ENCODE measurements at places on chromosomes 2 and 18. TPM values are rescaled to one million over a fixed set of nuclear protein-coding genes. Genes with fewer than 3 reads are reported as not detected.

MSH6 gene
- 204 TPM for total RNA-seq

INO80D gene
- 11.3 TPM for total RNA-seq

HTR2B gene
- total RNA-seq, result not detected

MC5R gene
- not detected for total RNA-seq

GALNT14 gene
- 6.0 TPM for total RNA-seq

ZNG1B gene
- total RNA-seq, result 68.9 TPM

LMAN2L gene
- 39.8 TPM for total RNA-seq

PRKAG3 gene
- total RNA-seq, result not detected

L3MBTL4 gene
- total RNA-seq, result 0.34 TPM

PPP3R1 gene
- total RNA-seq, result 29.1 TPM

TUBB8B gene
- 0.36 TPM for total RNA-seq

PLCL1 gene
- total RNA-seq, result 0.41 TPM

CROCC2 gene
- not detected for total RNA-seq

COL3A1 gene
- 0.22 TPM for total RNA-seq

TFCP2L1 gene
- total RNA-seq, result 0.06 TPM

SGPP2 gene
- 0.34 TPM for total RNA-seq

NPHP1 gene
- 8.1 TPM for total RNA-seq

DYSF gene
- 1.1 TPM for total RNA-seq

RGPD4 gene
- total RNA-seq, result 0.06 TPM

SLC14A1 gene
- not detected for total RNA-seq

PPM1G gene
- 114 TPM for total RNA-seq

INSIG2 gene
- total RNA-seq, result 22.7 TPM

MGAT5 gene
- total RNA-seq, result 21.2 TPM

OTOS gene
- total RNA-seq, result not detected

SPATA3 gene
- total RNA-seq, result not detected

MARCO gene
- not detected for total RNA-seq

COPS9 gene
- 83.9 TPM for total RNA-seq

UGT1A6 gene
- not detected for total RNA-seq

SLC19A3 gene
- total RNA-seq, result 0.96 TPM

ASXL3 gene
- total RNA-seq, result 2.7 TPM

ATOH8 gene
- total RNA-seq, result 0.43 TPM

GALNT3 gene
- 0.65 TPM for total RNA-seq

GPR55 gene
- not detected for total RNA-seq

CYS1 gene
- total RNA-seq, result 0.56 TPM

CHRNG gene
- not detected for total RNA-seq

RASGRP3 gene
- total RNA-seq, result not detected

SYT4 gene
- total RNA-seq, result 0.06 TPM

SIX3 gene
- 28.8 TPM for total RNA-seq

STPG4 gene
- total RNA-seq, result not detected

LRRC30 gene
- total RNA-seq, result not detected

CFAP53 gene
- 0.36 TPM for total RNA-seq

KIF1A gene
- 41.1 TPM for total RNA-seq

PRKCE gene
- total RNA-seq, result 4.1 TPM

IL1RL1 gene
- total RNA-seq, result not detected

KCNE4 gene
- total RNA-seq, result not detected

CTAGE1 gene
- not detected for total RNA-seq

EGR4 gene
- not detected for total RNA-seq

CLEC4F gene
- total RNA-seq, result not detected

GPR148 gene
- not detected for total RNA-seq

CHMP1B gene
- total RNA-seq, result 62.9 TPM

FRZB gene
- 72.8 TPM for total RNA-seq

FBXO36 gene
- total RNA-seq, result 13.1 TPM

CYP1B1 gene
- 0.39 TPM for total RNA-seq

FECH gene
- 10.9 TPM for total RNA-seq

HRH4 gene
- not detected for total RNA-seq

KYNU gene
- total RNA-seq, result 0.96 TPM

Measured in neural progenitor cell (in vitro differentiated cells).